ENCODE measurements at places on chromosomes 2 and 18.
A peak's percentile ranks its signal among the peaks of the same experiment; 100 is the strongest.

- no peak for DNase-seq
These were observed 87.3 kb downstream of the CBLN2 start for GRCh38 chr18:72456802-72457201.

- peak; percentile 17 for DNase-seq
These were observed 343.8 kb downstream of the CYRIA start for GRCh38 chr2:16321872-16322271.

GRCh38 chr2:69716555-69717120 lies 25.3 kb upstream of the ANXA4 start:
- DNase-seq = no peak

- no peak for DNase-seq
These were observed 41.9 kb downstream of the CDC42EP3 start for GRCh38 chr2:37629529-37629928.

DNA sequence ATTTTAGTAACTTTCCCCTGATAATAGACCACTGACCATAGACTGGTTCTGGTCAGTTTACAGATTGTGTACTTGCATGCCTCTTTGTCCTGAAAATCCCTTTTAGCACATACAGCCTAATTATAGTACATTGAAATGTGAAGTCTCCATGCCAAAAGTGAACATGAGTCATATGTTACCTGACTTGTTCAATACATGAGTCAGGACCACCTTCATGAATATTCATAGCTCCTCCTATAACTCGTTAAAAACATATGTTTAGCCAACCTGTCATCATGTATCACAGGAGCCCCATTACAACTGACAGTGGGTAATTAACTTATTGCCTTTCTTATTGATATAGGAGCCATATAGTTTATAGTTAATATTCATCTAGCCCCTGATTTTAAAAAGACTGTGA lies 78.6 kb downstream of the SH3YL1 start:
- DNase-seq = no peak

DNA sequence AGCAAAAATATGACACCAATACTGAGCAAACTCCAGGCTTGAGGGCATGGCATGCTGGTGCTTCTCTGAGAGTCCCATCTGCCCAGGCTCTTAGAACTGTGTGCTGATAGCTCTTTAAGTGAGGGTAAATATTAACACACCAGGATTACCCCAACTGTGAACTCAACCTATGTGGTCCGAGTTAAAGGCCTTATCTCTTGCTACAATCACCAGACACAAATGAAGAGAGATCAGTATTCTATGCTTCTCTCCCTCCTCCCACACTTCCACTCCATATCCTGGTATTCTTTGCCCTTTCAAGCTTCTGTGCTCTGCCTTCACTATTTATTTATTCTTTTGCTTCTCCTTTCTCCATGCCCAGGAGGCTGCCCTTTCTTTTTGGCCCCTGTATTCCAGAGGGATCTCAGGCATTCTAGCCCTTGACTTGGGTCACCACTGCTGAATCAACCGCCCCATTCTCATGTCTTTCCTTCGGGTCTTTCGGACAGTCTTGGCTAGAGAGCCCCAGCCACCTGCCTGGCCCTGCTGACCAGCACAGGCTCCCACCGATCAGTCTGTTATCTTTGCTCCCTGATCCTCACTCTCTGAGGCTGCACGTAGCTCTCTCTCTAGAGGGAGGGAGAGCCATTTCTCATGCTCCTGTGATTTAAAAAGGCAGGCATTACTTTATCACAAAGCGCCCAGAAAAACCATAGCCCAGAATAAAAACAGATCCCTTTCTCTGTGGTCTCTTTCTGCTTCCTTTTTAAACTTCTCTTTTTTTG lies 17.2 kb upstream of the HK2 start:
- peak; percentile 76 for DNase-seq

DNA sequence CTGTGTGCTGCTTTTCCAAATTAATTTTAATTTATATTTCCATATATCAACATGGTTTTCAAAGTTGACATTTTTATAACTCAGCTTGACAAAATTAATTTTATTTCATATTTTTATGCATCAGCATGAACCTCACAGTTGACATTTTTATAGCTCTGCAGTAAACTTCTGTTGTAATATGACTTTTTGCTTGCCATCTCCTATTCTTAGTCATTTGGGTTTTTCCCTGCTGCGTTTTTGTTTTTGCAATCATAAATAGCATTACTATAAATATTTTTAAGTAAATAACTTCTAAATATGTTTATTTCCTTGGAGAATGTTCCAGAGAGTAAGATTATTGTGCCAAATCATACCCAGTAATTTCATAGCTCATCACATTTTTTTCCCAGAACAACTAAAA lies 21.0 kb upstream of the L3MBTL4 start:
- no peak for DNase-seq

DNA sequence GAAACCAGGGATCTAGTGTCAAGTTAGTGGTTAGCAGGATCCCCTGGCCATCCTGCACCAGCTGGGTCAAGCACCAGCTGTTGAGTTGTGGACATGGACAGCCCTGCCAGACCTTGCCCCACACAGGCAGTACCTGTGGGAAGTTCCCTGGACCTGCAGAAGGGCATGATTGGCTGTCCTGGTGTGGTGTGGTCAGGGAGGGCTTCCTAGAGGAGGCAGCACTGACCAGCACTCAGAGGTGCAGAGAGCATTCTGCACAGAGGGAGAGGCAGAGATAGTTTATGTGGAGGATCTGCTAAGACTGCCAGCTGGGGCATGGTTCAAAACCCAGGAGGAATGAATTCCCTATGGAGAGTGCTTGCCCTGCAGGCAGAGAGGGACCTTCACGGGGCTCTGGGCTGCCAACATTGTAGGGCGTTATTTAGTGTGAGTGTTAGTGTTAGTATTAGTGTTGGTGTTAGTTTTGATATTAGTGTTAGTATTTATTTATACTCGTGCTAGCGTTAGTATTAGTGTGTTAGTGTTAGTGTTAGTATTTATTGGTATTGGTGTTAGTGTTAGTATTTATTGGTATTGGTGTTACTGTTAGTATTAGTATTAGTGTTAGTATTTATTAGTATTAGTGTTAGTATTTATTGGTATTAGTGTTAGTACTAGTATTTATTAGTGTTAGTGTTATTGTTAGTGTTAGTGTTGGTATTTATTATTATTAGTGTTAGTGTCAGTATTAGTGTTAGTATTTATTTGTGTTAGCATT lies 31.9 kb downstream of the TWIST2 start:
- no peak for DNase-seq

GRCh38 chr18:48800466-48800865 lies 150.3 kb downstream of the SMAD7 start:
- DNase-seq = no peak

GRCh38 chr2:109058191-109058632 lies 69.2 kb upstream of the EDAR start:
- DNase-seq = no peak

DNA sequence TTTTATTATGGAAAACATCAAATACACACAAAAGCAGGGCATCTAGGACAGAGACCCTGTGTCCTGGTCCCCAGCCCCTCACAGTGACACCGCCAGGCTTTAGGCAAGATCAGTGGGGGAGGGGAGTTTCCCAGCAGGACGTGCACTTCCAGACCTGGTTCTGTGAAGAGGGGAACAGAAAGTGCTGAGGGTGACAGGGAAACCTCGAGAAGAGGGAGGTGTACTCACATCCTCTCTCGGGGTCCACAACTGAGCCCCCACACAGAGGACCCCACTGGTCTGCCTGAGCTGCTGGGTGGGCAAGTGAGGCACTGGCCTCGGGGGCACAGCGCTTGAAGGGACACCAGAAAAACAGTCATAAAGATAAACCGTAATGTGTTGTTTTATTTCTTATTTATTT lies 4.4 kb upstream of the GPR35 start:
- no peak for DNase-seq
